Activated CD8-positive, alpha-beta T cell treated with anti-CD3 and anti-CD28 coated beads for 36 hours (primary cell): ENCODE measurements at places on chromosomes 4 and X. TPM values are rescaled to one million over a fixed set of nuclear protein-coding genes. Genes with fewer than 3 reads are reported as not detected.

GRCh38 chr4:89492581-89493071, 185.0 kb upstream of the GPRIN3 start:
- no peaks in the 10 kb centered on the region for H3K27me3 ChIP-seq
- no peak for DNase-seq
- no peaks in the 10 kb centered on the region for H3K36me3 ChIP-seq
- H3K4me1 ChIP-seq: no peaks in the 10 kb centered on the region
- H3K4me3 ChIP-seq: no peak overlapping the region

DNA sequence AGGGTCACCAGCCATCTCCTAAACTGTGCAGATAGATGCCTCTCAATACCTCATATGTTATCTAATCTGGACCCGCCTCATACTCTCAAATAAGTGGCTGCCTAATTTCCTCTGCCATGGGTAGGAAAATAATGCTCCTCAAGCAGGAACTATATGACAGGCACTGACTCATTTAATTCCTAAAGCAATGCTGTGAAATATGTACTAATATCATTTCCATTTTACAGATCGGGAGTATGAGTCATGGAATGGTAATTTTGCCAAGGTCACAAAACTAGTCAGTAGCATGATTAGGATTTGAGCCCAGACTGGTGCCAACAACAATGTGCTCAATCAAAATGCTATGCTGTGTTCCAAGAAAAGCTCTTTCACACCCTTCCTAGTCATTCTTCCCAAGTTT, 3.0 kb upstream of the NXT2 start:
- H3K27ac ChIP-seq: no peak overlapping the region
- peaks cover 4% of the 10 kb centered on the region for H3K27me3 ChIP-seq
- DNase-seq: no peak
- peaks cover 2% of the 10 kb centered on the region for H3K4me1 ChIP-seq
- H3K4me3 ChIP-seq: no peak overlapping the region

- H3K27ac ChIP-seq: no peak overlapping the region
- no peaks in the 10 kb centered on the region for H3K36me3 ChIP-seq
- no peaks in the 10 kb centered on the region for H3K4me1 ChIP-seq
- no peak for DNase-seq
- H3K4me3 ChIP-seq: no peak overlapping the region
- H3K27me3 ChIP-seq: no peaks in the 10 kb centered on the region
Measured at GRCh38 chrX:137858106-137858505, 292.2 kb downstream of the ZIC3 start.

The GCNA gene
- 5.1 TPM for total RNA-seq

- no peaks in the 10 kb centered on the region for H3K27me3 ChIP-seq
- no peak overlapping the region for H3K27ac ChIP-seq
- no peaks in the 10 kb centered on the region for H3K4me1 ChIP-seq
Measured at GRCh38 chr4:21655031-21655430, 293.5 kb downstream of the KCNIP4 start.

The NR0B1 gene
- total RNA-seq: not detected

The C4orf51 gene
- not detected for total RNA-seq

The ENAM gene
- total RNA-seq: not detected

The ETDA gene
- total RNA-seq: not detected

GRCh38 chr4:76800902-76801301, 97.0 kb downstream of the SOWAHB start:
- no peaks in the 10 kb centered on the region for H3K4me1 ChIP-seq
- peaks cover 5% of the 10 kb centered on the region for H3K27me3 ChIP-seq
- H3K4me3 ChIP-seq: no peak overlapping the region
- H3K27ac ChIP-seq: no peak overlapping the region
- no peak for DNase-seq

The HAND2 gene
- not detected for total RNA-seq

The ZDHHC15 gene
- total RNA-seq: 0.16 TPM

- no peak overlapping the region for H3K4me3 ChIP-seq
- no peaks in the 10 kb centered on the region for H3K4me1 ChIP-seq
- H3K27me3 ChIP-seq: peaks cover 11% of the 10 kb centered on the region
- no peaks in the 10 kb centered on the region for H3K36me3 ChIP-seq
- H3K27ac ChIP-seq: no peak overlapping the region
Measured at GRCh38 chr4:3658530-3658913, 107.7 kb upstream of the ADRA2C start.

DNA sequence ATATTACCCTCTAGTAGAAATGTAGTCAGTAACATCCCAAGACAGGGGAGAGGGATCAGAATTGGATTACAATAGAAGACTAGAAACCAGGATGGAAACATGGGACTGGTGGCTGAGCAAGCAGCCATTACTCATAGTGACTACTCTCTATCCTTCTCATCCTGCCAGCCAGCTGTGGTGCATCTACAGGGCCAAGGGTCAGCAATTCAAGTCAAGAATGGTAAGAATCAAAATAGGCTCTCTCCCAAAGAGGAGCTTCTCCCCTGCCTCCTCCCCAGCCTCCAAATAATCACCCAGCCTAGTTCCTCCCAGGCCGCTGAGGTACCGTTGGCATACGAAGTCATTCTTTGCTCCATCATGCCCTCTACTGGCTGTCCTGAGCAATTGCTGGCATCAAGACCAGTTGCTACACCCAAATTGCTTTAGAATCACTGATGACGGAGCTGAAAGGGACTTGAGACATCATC, 19.4 kb downstream of the AWAT2 start:
- H3K4me1 ChIP-seq: peaks cover 8% of the 10 kb centered on the region
- DNase-seq: peak; percentile 21
- H3K4me3 ChIP-seq: no peak overlapping the region
- H3K36me3 ChIP-seq: no peaks in the 10 kb centered on the region
- H3K27me3 ChIP-seq: no peaks in the 10 kb centered on the region
- no peak overlapping the region for H3K27ac ChIP-seq

DNA sequence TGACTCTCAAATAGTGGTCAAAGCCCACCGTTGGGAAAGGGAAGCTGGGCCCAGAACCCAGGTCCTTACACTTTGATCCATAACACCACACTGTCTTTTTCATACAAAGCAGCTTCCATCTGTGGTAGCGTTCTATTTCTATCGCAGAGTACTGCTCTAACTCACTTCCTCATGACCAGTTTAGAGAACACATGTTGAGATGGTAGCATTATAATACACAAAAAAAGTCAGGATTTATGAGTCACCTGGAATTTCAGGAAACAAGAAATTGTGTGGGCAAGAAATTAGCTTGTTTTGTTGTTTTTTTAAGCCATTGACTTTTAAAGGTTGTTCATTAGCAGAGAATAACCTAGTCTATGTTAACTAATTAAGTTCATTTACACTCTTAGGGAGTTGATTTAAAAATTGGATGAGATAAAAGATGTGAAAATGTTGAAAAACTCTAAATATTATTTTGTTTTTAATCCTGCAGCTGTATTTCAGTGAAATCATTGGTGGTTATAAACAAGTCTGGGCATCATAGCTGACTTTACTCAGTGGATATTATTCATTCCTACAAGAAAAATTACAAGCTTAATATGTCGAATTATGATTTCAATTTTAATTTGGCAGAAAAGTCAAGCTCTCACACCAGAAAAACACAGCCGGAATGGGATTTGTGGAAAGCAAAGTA, 1011.1 kb upstream of the HS3ST1 start:
- DNase-seq: no peak
- H3K4me3 ChIP-seq: no peak overlapping the region
- H3K27ac ChIP-seq: no peak overlapping the region
- no peaks in the 10 kb centered on the region for H3K4me1 ChIP-seq

The RGN gene
- total RNA-seq: not detected

GRCh38 chr4:55013431-55013955, 111.9 kb downstream of the KDR start:
- H3K36me3 ChIP-seq: no peaks in the 10 kb centered on the region
- H3K27me3 ChIP-seq: peaks cover 2% of the 10 kb centered on the region
- DNase-seq: no peak
- H3K27ac ChIP-seq: no peak overlapping the region
- no peak overlapping the region for H3K4me3 ChIP-seq

DNA sequence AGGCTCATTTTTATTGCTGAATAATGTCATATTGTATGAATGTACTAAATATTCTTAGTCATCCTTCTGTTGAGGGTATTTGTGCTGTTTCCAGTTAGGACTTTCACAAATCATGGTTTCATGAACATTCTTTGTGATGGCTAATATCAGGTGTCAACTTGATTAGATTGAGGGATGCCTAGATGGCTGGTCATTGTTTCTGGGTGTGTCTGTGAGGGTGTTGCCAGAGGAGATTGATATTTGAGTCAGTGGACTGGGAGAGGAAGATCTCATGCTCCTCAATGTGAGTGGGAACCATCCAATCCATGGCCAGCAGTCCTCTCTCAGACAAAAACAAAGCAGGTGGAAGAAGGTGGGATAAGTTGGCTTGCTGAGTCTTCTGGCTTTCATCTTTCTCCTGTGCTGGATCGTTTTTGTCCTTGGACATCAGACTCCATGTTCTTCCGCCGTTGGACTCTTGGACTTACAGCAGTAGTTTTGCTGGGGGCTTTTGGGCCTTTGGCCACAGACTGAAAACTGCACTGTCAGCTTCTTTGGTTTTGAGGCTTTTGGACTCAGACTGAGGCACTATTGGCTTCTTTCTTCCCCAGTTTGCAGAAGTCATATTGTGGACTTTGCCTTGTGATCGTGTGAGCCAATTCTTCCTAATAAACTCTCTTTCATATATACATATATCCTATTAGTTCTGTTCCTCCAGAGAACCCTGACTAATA, 11.9 kb upstream of the HS3ST1 start:
- DNase-seq: no peak
- H3K27ac ChIP-seq: no peak overlapping the region
- H3K36me3 ChIP-seq: no peaks in the 10 kb centered on the region
- H3K4me1 ChIP-seq: peaks cover 5% of the 10 kb centered on the region
- H3K27me3 ChIP-seq: no peaks in the 10 kb centered on the region
- no peak overlapping the region for H3K4me3 ChIP-seq

DNA sequence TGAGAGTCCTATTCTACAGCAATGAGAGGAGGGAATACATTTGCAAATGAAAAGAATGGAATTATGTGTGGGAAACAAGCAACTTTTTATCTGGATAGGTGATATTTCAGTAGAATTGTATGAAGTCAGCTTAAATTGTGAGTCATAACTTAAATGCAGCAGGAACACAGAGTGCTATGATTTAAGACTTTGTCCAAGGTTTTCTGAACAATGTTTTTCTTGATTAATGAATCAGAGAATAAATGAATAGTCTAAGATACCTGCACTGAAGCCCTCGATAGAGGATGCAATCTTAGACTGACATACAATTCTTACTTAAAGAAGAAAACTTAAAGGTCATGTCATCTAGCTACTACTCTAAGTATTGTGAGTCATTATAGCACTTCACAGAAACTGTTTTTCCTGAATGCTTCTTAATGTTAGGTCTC, 8.0 kb downstream of the ARHGEF38 start:
- peaks cover 5% of the 10 kb centered on the region for H3K27me3 ChIP-seq
- DNase-seq: no peak
- H3K27ac ChIP-seq: no peak overlapping the region
- H3K4me3 ChIP-seq: no peak overlapping the region
- H3K36me3 ChIP-seq: no peaks in the 10 kb centered on the region

GRCh38 chr4:153620352-153620751, 63.7 kb upstream of the TLR2 start:
- peaks cover 64% of the 10 kb centered on the region for H3K36me3 ChIP-seq
- no peak overlapping the region for H3K4me3 ChIP-seq
- peaks cover 47% of the 10 kb centered on the region for H3K4me1 ChIP-seq
- H3K27me3 ChIP-seq: no peaks in the 10 kb centered on the region
- H3K27ac ChIP-seq: no peak overlapping the region

- no peak overlapping the region for H3K4me3 ChIP-seq
- no peaks in the 10 kb centered on the region for H3K36me3 ChIP-seq
- H3K27ac ChIP-seq: no peak overlapping the region
- H3K27me3 ChIP-seq: peaks cover 6% of the 10 kb centered on the region
Measured at GRCh38 chr4:176123710-176124407, 58.2 kb downstream of the WDR17 start.

DNA sequence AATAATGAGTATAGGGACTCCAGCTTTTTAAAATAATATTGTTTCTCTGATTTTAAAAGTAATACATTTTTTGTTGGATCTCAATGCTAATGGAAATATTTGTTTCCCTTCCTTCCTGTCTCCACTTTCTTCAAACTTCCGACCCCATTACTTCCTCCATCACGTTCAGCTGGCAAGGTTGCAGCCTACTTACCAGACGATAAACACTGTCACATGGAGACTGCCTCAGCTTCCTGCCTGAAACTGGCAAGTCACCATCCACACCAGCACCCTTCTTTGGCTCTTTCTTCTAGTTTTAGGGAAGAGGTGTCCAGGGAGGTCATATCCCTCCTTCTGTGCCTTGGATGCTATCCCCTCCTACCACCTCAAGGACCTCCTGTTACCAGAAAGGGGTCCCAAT, 3.4 kb upstream of the INTU start:
- no peak overlapping the region for H3K4me3 ChIP-seq
- no peak for DNase-seq
- peaks cover 23% of the 10 kb centered on the region for H3K27me3 ChIP-seq

GRCh38 chrX:53048169-53049126, at the start of gene GPR173:
TSS of gene GPR173 (plus strand) at chrX:53048789. CDS start at chrX:53076622, 27,833 bp downstream.
- H3K36me3 ChIP-seq: no peaks in the 10 kb centered on the region
- peak within 1 kb of the TSS; percentile 51 for H3K4me3 ChIP-seq
- H3K27ac ChIP-seq: no peak within 1 kb of the TSS
- DNase-seq: no peak

- H3K27me3 ChIP-seq: no peaks in the 10 kb centered on the region
- no peaks in the 10 kb centered on the region for H3K4me1 ChIP-seq
- no peak for DNase-seq
- H3K36me3 ChIP-seq: no peaks in the 10 kb centered on the region
Measured at GRCh38 chr4:133776961-133777360, 424.6 kb downstream of the PABPC4L start.

The MAGEA1 gene
- not detected for total RNA-seq

- H3K27ac ChIP-seq: no peak overlapping the region
- H3K27me3 ChIP-seq: no peaks in the 10 kb centered on the region
- H3K36me3 ChIP-seq: no peaks in the 10 kb centered on the region
- H3K4me1 ChIP-seq: no peaks in the 10 kb centered on the region
Measured at GRCh38 chr4:110712486-110712885, 89.6 kb upstream of the PITX2 start.

DNA sequence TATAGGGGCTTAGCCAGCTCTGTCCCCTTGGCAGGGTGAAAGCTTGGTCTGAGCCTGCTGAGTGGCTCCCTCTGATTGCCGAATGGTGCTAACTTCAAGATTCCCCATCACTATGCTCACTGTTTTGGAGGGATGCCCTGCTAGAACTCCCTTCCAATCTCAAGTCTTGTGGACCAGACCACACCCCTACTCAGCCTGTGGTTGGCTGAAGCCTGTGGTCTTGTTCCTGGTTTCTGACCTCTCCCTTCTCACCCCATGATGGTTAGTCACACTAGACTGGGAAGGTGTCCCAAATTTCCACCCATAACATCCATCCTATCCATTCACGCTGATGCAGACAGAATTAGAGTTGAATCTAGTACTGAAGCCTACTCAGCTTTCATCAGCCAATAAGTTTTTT, 184.7 kb upstream of the NDP start:
- no peaks in the 10 kb centered on the region for H3K27me3 ChIP-seq
- H3K4me3 ChIP-seq: no peak overlapping the region
- DNase-seq: no peak
- no peaks in the 10 kb centered on the region for H3K36me3 ChIP-seq
- H3K27ac ChIP-seq: no peak overlapping the region
